CD4-positive, alpha-beta T cell (primary cell): ENCODE measurements at places on chromosomes 3 and 15. TPM values are rescaled to one million over a fixed set of nuclear protein-coding genes. Genes with fewer than 3 reads are reported as not detected.

- no peak for DNase-seq
Observed at GRCh38 chr15:95235033-95235432, 1003.7 kb downstream of the MCTP2 start.

DNA sequence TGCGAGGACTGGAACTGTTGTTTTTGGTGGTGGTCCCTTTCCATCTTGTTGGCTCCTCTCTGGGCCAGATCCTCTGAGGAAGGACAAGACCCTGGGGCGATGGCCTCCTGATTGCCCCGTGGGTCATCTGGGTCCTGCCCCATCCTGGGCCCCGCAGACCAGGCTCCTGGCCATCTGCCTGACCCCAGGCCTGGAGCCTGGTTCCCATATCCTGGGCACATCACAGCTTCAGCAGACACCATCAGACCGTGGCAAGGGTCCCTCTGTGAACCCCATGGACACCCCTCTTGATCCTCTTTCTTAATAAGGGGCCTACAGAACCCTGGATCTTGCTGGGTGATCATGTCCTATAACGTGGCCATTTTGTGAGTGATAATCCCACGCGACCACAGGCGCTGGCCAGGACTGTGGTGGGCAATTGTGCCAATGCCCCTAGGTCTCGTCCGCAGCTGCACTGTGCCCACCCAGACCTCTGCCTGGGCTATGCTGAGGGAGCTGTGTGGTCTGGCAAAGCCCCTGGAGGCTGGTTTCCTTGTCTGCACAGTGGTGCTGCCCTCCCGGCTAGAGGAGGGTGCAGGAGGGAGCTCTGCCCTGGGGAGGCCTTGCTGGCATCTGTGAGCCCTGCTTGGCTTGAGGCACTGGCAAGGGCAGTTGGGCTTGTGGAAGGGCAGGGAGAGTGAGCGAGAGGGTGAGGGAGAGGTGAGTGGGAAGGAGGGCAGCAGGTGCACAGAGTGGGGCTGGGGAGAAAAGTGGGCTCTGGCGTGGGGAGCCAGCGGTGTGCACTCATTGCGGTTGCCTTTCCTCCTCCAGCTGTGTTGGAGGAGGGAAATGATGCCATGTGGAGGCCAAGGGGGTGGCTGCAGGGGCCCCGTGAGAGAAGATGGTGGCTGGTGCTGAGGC is 53.1 kb upstream of the PRR23E start:
- DNase-seq, result no peak

The PAQR5 gene
- not detected for total RNA-seq

The CCR9 gene
- total RNA-seq, result 6.5 TPM

The ENTPD3 gene
- not detected for total RNA-seq

DNA sequence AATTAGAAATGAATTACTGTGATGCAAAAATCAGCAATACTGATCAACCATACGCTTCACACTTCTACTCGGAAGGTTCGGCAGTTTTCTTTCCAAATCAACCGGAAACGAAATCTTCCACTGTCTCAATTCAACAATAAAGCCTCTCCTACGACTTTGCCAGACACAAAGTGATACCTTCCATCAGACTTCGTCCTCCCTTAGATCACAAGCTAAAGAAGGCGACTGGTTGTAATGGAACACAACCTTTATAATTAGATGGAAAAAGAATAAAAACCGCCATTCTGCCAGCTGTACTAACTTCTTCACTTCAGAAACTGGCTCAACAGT is 618 bp downstream of the PARL start:
- DNase-seq, result no peak

DNA sequence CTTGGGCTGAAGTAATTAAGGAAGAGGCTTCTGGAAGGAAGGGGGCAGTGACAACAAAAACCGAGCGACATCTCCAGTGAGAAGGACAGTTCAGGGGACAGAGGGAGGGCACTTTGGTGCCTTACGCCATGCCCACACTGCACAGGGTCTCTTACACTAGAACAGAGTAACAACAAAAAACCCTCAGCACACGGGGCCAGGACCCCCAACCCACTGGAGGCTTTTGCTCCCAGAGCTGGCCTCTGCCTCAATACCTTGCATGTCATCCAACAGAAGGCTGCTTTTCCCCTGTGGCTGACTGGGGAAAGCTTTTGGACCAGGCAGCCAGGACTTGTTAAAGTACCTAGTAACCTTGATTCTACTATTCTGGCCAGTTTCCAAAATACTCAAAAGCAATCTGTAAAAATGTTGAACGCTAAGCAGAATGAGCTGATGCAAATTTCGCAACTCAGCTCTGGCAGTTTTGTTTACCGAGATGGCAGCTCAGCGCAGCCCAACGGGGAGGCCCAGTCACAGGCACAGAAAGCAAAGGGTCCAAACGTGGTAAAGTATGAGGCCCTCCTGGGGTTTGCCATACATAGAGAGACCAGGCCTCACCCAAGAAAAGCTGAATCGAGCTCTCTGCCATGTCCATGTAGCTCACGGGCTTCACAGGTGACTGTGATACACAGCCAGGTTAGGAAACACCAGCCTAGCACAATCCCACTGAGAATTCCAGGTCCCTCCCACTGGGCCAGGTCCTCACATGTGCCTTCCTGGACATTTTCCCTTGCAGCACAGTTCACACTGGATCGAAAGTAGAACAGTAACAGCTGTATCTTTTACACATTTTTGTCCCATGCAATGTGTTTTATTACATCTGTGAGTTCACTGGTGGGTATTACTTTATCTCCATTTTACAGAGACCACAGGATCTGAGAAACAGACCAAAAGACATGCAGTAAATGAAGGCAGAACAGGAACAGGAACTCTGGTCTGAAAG is 6.0 kb downstream of the CHCHD4 start:
- no peak for DNase-seq

DNA sequence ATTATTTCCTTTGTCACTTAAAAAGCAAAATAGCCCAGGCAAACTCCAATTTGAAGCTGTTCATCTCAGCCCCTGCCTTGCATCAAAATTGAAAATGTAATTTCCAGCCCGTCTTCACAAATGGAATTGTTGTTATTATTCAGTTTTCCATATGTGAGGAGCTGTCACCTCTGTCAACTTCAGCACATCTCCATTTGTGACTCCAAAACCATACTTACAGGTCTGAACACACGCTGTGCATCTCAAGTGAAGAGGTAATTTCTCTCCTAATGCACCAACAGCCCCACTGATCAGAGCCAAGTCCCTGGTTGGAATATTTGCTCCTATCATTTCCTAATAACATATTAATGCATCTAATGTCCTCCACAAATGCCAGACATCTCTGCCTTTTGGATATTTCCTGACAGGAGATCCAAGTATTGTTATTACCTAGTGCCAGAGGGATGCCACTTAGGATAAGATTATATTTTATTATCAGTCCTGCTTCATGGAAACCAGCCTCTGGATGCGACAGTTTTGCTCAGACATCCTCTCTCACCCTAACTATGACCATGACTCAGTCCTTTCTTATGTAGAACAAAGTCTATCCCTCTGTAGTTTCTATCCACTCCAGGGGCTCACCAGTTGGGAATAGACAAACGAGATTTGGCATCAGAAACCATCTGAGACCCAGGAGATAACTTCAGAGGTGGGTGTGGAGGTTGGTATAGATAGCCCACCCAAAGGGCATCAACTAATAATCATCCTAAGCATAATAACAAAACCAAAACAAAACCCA is 379.8 kb downstream of the VPS13C start:
- DNase-seq, result no peak

- no peak for DNase-seq
Observed at GRCh38 chr15:70254311-70254869, 156.7 kb upstream of the TLE3 start.

DNA sequence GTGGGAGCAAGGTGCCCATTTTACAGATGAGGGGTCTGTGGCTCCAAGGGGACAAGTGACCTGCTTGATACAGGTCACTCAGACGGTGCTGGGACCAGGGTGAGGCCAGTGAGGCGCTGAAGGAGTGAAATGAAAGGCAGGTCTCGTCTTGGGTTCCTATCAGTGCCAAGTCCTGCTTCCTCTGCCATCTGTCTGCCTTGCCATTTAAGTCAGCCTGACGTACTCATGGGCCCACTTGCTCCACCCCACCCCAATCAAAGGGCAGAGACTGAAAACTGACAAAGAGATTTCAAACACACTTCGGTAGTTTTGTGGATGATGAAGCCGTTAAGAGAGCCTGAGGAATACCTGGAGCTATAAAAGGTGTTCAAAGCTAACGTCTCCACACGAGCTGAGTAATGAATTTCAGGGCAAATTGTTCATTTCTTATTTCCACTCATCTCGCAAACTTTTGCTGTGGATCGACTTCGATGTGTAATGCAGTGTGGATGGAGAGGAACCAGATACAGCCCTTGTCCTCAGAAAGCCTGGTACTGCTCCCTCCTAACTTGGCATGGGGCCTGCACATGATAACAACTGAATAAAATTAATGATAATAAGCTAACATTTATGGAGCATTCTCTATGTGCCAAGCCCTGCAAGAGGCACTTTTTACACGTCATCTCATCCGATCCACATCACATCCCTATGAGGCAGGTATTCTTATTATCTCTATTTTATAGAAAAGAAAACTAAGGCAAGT is 36.6 kb downstream of the ATP2B2 start:
- DNase-seq, result no peak

DNA sequence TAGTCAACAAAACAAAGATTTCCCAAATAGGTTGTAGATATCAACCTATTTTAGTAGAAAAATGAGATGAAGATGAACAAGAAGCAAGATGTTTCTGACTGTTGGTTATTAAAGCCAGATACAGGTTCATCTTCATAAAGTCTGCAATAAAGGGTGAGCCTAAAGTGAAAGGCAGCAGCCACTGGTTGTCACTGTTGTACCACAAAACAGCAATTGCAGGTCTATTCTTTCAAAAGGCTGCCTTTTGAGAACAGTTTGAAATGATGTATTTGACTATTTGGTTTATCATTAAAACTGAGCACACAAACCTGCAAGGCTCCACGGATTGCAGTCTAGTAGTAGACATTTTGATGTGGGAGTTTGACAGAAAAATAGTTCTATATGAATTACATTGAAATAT is 543.4 kb downstream of the GBE1 start:
- DNase-seq, result no peak

The TLE3 gene
- 167 TPM for total RNA-seq

- no peak for DNase-seq
Observed at GRCh38 chr15:94323076-94323475, 91.7 kb downstream of the MCTP2 start.

The PRSS50 gene
- not detected for total RNA-seq

- no peak for DNase-seq
Observed at GRCh38 chr3:143897576-143898295, 49.5 kb upstream of the SLC9A9 start.

GRCh38 chr3:52109611-52110301 is 44.5 kb downstream of the POC1A start:
- no peak for DNase-seq

- DNase-seq, result no peak
Observed at GRCh38 chr3:59116233-59116537, 66.4 kb upstream of the CFAP20DC start.

DNA sequence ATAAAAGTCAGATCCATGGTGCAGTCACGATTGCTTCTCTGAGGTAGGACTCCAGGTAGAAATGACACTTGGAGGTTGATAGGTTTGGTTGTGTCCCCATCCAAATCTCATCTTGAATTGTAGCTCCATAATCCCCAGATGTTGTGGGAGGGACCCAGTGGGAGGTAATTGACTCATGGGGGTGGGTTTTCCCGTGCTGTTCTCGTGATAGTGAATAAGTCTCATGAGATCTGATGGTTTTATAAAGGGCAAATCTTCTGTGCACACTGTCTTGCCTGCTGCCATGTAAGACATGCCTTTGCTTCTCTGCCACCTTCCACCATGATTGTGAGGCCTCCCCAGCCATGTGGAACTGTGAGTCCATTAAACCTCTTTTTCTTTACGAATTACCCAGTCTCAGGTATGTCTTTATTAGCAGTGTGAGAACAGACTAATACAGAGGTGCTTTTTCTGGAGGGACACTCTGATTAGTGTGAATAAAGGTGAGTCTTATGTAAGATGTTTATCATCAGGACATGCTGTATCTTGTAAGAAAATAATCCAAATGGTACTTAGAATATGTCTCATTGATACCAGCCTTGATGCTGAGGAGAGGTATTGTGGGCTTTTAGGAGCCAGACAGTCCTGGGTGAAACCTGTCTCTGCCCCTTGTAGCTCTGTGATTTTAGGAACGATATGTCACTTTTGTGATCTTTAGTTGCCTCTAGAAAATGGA is 43.0 kb downstream of the SLCO3A1 start:
- DNase-seq, result no peak

GRCh38 chr3:47722859-47723258 is 58.8 kb downstream of the SMARCC1 start:
- DNase-seq, result no peak

- no peak for DNase-seq
Observed at GRCh38 chr3:172142864-172143451, 103.6 kb downstream of the FNDC3B start.

The AMIGO3 gene
- total RNA-seq, result 0.82 TPM

DNA sequence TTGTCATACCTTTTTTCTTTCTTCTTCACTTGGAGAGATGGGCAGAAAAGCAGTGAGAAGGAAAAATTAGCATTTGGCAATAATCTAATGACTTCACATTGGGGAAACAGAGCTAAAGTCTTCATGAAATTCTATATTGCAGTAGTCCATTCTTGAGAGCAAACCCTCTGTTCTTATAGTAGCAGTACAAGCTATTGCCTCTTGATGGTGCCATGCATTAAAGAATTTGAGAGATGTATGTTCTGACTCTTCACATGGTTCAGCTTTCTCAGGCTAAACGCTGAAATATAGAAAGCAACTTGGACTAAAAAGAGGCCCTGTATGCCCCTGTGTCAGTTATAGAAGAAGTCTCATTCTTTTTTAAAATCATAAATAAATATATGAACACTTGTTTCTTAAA is 36.0 kb downstream of the PHLDB2 start:
- no peak for DNase-seq

The ZNF662 gene
- total RNA-seq, result 2.7 TPM

- DNase-seq, result no peak
Observed at GRCh38 chr15:70463453-70463834, 299.9 kb downstream of the UACA start.

The SLC27A2 gene
- total RNA-seq, result 0.31 TPM

GRCh38 chr3:76551739-76552138 is 488.2 kb upstream of the ROBO2 start:
- no peak for DNase-seq

The SLC15A2 gene
- 0.75 TPM for total RNA-seq

GRCh38 chr3:122598556-122598955 is 21.1 kb downstream of the PARP15 start:
- DNase-seq, result no peak

The GFM1 gene
- 27.5 TPM for total RNA-seq
